ENCODE measurements at places on chromosomes 3 and 15.

DNA sequence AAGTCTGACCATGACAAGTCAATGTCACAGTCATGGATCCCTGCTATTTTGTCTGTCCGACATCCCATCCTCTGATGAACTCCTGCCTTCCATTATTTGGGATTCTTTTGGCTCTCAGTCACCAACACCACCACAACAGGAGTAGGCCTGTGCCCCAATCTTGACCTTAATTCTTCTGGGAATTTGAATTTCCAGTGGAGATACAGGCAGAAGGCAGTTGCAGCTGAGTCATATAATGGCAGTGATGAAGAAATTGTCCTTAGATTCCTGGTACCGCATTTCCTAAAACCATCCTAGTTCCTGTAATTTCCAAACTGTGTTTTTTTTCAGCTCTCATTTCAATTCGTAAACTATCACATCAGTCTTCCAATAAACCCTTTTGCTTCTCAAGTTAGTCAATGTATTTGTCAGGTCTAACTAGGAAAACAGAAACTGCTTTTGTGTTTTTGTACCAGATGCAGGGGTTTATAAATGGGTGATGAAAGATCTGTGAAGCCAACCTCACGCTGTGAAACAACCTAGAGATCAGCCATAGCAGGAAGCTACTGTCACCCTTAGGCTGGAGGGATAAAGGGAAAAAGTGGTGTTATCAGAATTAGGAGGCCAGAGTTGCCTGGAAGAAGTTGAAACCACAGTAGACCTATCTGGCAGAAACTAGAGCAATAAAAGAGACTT lies 126.3 kb upstream of the TMEM108 start:
- no peak for DNase-seq

GRCh38 chr3:188400494-188401243 lies 246.7 kb downstream of the LPP start:
- no peak for DNase-seq

DNA sequence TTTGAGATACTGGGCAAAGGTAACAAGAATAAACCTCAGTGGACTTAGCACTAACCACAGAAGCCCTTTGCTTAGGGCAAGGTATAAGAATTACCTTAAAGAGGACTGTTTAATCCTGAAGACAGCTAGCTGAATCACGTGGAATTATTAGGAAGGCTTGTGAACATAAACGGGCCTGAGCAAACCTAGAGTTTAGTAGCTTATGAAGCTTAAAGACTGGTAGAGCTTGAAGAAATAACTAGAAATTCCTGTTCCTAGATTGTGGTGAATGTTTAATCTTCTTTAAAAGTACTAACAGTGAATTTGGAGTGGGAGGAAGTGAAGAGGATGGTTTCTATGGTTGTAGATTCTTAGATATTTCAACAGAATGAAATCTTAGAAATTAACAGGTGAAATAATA lies 428.9 kb upstream of the THRB start:
- no peak for DNase-seq

- DNase-seq: no peak
Measured at GRCh38 chr3:171996178-171996817, 43.1 kb upstream of the FNDC3B start.

DNA sequence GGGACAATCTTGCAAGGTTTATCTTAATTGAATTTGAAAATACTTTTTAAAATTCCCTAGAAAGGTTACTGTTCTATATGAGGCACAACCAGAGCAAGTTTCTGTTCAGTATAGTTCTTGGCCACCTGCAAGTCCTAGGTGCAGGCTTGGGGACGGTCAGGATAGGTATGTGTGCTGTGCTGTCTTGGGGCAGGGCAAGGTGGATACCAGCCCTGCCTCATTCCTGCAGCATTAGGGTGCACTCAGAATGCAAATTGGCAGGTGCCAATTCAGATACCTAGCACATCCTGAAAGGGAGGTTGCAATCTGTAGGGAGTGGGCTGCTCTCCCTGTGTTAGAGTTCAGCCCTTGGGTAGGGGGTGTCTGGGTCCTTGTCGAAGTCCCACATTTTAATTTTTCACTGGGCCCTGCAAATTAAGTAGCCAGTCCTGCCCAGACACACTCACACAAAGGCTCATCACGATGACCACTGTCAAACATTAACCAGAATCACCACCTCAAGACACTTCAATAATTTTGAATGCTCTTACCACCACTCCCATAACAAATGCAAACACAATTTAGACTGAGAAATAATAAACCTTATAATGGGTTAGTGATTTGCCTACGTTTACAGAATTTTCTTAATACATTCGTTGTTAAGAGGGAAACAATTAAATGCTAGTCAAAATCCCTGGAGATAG lies 838.0 kb upstream of the NR2F2 start:
- DNase-seq: no peak

DNA sequence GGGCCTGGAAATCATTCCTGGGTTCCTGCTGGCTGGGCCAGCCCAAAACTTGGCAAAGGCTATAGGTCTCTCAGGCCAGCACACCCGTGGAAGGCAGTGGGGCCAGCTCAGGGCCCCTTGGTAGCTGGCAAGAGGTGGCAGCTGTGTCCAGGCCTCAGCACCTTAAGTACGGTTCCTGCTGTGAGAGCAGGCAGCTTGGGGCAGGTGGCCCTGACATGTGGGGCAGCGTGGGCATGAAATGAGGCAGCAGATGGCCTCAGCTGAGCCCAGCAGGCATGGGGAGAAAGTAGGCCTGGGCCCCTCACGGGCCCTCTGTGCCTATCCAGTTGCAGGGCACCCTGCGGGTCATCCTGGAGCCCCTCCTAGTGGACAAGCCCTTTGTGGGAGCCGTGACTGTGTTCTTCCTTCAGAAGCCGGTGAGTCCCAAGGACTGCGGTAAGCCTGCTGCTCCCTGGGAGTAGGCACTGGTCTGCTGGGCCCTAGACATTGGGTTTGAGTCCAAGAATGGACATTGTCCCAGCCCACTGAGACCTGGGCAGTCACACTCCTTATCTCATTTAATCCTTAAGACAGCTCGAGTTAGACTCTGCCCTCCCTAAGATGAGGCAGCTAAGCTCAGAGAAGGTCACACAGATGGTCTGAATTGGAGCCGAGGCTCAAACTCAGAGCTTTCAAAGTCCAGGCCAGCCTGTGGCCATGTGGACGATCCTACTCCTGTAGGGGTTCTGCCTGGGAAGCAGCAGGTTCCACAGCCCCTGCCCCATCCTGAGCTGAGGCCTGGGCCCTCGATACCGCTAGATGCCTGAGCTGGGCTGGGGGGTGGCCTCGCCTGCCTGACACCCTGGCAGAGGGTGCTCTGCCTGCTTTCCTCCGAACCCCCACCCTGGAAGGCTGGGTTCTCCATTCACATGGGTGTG lies 25.5 kb downstream of the ESYT3 start:
- no peak for DNase-seq

DNA sequence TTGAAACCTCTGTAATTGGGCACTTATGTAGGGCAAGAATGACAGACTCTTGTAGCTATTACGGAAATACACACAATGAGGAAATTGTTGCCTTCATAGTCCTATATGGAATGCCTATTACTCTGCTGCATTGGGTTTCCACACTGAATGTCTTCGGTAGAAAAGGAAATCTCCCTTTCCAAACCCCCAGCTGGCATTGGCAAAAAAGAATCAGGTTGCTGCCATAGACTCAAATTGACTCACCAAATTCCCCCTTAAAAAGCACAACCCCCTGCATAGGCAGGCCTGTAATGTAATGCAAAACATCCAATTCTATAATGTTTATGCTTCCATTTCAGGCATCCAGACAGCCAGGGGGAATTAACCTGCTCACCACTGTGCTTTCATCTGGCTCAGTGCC lies 44.8 kb upstream of the NTRK3 start:
- no peak for DNase-seq

DNA sequence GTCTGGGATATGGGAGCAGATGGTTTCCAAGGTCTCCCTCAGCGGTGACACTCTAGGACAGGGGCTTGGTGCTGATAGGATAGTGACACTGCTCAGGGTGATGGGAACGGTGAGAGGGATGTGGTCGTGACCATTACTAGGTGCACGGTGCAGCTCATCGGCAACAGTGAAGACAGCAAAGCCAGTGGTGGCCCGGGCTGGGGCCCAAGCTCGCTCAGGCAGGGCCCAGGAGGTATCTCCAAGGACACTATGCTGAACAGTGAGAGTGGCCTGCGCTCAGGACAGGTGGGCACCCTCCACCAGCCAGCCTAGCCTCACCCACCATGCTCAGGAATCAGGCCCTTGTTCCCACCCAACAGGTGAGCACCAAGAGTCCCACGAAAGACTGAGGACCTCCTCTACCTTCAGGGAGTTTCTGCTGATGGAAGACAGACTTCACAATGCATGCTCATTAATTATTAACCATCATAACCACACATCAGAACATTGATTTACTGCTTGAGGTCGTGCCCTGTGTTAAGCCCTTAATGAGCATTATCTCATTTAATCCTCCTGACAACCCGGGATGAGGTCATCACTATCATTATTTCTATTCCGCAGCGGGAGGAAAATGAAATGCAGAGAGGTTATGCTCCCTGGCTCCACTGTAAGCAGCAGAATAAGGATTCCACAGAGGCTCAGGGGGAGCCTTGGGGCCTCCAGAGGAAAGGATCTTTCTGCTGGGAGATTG lies 269.4 kb downstream of the UACA start:
- DNase-seq: no peak

- DNase-seq: no peak
Measured at GRCh38 chr3:23664459-23664858, 141.3 kb upstream of the UBE2E1 start.

DNA sequence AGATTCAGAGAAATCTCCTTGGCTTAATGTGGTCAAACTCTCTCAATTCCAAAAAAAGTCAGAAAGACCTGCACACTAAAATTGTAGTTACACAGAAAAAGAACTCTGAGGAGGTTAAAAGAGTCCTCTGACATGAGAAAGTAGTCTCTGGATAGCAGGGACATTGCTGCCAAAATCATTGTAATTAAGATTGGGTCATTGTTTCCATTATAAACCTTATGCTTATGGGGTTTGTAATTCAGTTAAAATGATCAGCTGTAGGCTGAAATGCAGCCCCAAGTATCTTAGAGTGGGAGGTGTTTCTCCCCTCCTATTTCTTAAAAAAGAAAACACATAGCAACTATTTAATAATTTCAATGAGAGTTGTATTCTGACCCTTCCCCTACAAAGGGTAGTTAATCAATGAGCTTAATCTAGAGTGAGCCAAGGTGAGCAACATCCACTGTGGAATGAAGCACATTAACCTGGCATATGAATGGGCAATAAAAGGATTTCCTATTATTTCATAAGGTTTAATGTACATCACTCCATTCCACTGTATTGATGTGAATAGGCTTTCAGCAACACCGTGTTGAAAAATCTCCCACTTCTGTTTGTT lies 406.9 kb downstream of the TIGIT start:
- no peak for DNase-seq

- peak; percentile 35 for DNase-seq
Measured at GRCh38 chr3:189344996-189345395, 173.2 kb downstream of the TPRG1 start.

DNA sequence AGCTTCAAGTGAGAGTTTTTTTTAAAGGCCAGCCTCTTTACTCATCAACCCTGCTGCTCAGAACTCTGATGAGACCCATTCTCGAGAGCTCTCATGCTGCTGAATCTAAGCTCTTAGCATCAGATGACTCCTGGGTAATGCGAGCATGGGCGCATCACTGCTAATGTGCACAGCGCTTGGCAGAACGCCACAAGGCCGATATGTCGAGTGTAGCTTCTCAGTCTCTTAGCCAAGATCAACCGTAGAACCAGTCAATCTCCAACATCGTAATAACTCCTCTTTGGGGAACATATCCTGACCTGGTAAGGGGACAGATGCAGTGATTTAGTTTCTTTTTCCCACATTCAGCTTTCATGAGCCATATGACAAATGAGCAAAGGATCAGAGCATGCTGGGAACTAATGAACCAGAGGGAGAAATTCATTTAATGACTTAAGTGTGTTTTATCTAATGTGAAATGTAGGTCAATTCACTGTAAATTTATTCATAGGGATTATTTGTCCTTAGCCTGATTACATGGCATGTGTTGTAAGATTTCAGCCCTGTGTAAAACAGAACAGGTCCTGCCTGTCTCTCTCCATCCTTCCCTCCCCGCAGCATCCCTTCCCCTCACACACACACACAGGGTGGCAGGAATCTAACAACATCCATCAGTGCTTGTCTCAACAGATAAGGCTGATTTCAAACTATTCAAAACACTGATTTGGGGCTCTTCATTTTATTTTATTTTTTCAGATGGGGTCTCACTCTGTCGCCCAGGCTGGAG lies 195.4 kb upstream of the C2CD4B start:
- no peak for DNase-seq

DNA sequence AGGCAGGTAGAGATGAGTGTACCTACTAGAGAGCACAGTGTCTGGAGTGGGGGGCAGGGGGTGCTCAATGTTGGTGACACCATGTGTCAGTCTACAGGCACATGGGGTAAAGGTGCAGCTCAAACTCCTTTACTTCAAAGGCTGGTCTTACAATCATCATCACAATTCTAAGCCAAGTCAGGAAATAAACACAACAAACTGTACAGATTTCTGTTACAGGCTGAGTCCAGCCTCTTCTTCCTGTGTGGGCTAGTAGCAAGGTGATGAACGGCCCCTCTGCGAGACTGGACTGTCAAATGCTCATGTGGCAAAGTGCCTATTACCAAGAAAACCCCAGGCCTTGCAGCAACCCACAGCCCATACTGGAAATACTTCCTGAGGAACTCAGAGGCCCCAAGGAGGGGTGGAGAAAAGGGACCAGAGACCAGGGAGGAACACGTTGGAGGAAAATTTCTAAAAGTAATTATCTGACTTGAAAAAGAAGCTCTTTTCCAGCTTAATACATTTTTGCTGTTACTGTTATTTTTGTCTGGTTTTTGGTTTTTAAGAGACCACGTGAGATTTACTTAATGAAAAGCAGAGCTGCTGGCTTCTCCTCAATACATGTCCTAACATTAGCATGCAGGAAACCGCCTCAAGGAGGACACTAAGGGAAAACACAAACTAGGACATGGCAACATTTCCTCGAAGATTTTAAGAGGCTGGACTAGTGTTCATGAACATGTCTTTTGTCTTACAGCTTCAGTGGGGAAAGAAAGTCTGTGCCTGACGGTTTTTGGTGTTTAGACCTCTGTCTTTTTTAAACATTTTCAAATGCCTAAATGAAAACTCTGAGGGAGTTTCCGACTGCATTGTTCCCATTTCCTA lies 29.5 kb downstream of the TBC1D2B start:
- no peak for DNase-seq

DNA sequence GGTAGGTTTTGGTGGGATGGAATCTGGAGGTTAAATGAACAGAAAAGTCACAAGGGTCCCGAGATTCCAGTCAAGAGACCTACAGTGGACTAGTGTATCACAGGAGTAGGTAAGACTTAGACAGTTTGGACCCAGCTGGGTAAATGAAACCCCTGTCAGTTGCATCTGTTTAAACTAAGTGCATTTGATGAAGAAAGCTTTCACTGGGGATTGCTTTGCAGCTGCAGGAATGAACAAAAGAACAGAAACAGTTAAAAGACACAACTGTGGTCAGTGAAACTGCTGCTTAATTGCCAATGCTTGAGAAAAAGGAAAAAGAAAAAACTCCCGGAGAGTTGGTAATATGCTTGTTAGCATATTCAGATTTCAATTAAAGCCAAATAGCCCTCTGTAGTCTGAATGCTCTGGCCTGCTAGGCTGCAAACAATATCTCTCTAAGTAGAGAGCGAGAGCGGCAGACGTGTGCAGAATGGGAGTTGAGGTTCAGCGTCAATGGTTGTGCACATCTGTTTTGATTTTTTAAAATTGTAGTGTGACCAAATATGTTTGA lies 37.1 kb downstream of the OXNAD1 start:
- DNase-seq: peak; percentile 62

- no peak for DNase-seq
Measured at GRCh38 chr3:26838026-26838425, 215.5 kb downstream of the LRRC3B start.

- DNase-seq: no peak
Measured at GRCh38 chr15:32909431-32909830, 191.6 kb downstream of the GREM1 start.

GRCh38 chr3:70743754-70744153 lies 431.3 kb upstream of the MDFIC2 start:
- DNase-seq: no peak
